Sciatic nerve (tissue), 2 donors: ENCODE measurements at places on chromosomes 16 and 17. TPM values are rescaled to one million over a fixed set of nuclear protein-coding genes. Genes with fewer than 3 reads are reported as not detected.

Gene NDUFB10
- 85.8 TPM for total RNA-seq

Gene USH1G
- not detected for total RNA-seq

Gene CRHR1
- total RNA-seq = 0.36 TPM

DNA sequence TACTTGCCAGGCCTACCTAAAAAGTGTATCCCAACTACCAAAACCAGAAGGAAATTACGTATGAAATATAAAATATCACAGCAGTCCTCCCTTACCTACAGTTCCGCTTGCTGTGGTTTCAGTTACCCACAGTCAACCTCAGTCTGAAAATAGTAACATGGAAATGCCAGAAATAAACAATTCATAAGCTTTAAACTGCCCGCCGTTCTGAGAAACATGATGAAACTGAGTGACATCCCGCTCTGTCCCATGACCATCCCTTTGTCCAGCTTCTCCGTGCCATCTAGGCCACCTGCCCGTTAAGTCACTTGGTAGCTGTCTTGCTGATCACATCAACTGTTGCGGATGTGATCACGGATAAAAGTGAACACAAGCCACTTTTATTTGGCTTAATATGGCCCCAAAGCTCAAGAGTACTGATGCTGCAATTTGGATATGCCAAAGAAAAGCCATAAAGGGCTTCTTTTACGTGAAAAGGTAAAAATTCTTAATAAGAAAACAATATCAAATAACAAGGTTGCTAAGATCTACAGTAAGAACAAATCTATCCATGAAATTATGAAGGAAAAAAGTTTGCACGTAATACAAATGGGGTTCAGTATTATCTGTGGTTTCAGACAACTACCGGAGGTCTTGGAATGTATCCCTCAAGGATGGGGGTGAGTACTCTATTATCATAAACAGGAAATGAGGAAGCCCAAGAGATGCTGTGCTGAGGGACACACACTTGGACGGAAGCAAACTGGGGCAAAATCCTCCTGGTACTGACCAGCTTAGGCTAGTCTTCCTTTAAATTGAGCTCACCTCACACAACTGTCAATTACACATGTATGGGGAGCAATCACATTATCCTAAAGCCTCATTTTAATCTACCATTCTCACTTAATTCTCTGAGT, 8.2 kb downstream of the USP22 start:
- DNase-seq = no peak

GRCh38 chr17:55335625-55336024, 70.9 kb downstream of the HLF start:
- no peak for DNase-seq

DNA sequence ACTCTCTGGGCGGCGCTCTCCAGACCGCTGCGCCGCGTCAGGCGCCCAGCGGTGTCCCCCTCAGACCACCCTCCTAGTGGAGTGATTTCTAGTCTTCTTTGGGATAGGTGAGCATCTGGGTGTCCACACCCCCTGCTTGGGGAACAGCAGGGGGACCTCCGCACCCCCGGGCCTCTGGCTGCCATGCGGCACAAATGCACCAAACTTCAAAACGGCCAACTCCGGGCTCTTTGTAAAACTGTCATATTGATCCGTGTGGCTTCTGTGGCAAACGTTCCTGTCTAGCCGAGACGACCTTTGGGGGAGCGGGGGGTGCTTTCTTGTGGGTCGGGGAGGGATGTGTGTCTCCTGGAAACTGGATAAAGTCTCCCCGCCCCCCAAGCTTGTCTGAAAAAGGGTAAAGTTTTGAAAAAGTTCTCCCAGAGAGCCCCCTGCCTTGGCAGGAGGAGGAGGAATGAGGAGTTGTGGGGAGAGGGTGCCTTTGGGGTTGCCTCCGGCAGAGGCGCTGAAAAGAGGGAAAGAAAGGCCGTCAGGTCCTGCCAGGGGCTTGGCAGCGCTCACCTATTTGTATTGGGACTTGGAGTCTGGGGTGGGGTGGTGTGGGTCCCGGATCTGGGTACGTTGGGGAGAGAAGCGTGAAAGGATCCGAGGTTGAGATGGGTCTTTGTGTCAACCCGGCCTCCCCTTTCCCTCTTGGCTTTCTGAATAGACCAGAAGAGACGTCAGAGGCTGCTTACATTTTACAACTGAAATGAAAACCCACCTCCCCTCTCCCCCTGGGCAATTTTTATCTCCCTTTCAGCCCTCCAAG, 2.2 kb upstream of the CHD3 start:
- DNase-seq = peak; percentile 75

DNA sequence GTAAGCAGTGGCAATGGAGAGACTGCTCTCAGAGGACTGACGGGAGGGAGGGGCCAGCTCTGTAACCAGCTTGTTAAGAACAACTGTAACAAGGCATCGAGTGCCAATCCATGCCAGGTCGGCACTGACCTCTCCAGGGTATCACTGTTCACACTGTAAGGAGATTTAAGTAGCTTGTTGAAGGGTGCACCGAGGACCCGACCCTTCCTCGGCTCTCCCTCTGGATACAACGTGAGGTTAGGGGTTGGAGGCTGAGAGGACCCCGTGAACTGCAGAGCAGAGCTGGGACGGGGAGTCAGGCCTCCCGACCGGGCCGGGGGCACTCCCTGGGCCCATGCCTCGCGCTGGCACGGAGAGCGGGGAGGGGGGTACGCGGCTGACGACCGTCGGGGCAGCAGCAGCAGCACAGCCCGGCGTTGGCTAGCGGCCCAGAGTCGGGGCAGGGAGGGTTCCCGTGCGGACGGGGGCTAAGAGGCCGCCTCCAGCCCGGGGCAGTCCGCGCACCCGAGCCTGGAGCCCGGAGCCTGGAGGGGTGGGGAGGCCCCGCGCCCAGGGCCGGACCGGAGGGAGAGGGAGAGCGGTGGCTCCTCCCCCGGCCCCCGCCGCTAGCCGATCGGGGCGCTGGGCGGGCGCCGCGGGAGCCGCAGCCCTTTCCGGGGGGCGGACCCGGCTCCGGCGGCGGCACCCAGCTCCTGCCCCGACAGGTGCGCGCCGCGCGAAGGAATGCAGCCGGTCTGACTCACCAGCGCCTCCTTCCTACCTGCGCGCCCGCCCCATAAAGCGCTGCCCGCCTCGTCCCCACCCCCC, at the start of gene ITGB4:
Gene ITGB4 (plus strand): TSS at position 804 of the 807 bp plus-strand sequence. CDS start 3,245 bp downstream, outside the sequence.
- peak; percentile 85 for DNase-seq

GRCh38 chr17:35588196-35588920, 1.2 kb downstream of the AP2B1 start:
- no peak for DNase-seq

GRCh38 chr16:48433850-48434530, 48.8 kb upstream of the SIAH1 start:
- no peak for DNase-seq

- no peak for DNase-seq
Observed at GRCh38 chr17:58327363-58328194, 1.0 kb downstream of the TSPOAP1 start.
